C1 segment of cervical spinal cord (tissue), 14 donors: ENCODE measurements at places on chromosomes 4 and X.

- DNase-seq: no peak
These were observed 369.9 kb upstream of the NR3C2 start for GRCh38 chr4:148812101-148812500.

- DNase-seq: no peak
These were observed 33.9 kb upstream of the PLK4 start for GRCh38 chr4:127846765-127847164.

- DNase-seq: no peak
These were observed 69.9 kb upstream of the BRS3 start for GRCh38 chrX:136417806-136418205.

DNA sequence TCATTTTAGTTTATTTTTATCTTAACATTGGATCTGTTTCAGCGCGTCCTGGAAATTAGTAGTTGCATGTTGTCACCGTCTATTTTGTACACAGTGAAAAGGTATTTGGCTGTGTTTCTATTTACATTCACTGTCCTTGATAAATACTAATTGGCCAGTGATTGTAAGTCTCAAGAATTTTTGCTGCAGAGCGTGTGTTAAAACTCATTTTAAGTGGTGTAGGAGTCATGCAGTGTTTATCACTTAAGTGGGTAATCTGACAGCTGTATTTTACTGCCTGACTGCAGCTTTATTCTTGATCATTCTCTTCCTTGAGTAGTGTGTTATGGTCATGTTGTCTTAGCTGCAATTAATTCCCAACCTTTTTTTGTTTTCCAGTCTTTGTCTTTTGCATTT lies 9.8 kb downstream of the GUCY1A1 start:
- DNase-seq: no peak

DNA sequence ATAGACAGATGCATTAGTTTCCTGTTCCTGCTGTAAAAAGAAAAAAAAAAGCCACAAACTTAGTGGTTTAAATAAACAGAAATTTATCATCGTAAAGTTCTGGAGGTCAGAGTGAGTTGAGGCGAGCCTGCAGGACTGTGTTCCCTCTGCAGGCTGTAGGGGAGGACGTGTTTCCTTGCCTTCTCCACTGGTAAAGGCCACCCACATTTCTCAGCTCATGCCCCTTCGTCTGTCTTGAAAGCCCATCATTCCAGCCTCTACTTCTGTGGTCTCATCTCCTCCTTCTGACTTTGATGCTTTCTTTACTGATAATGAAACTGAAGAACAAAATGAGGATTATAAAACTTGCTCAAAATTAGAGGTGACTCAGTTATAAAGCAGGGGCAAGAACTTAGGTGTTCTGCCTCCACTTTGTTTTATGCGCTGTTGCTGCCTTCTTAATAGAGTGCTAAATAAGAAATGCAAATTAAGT lies 143.0 kb downstream of the STIM2 start:
- no peak for DNase-seq

- no peak for DNase-seq
These were observed 75.6 kb upstream of the DYNLT3 start for GRCh38 chrX:37922928-37923327.

GRCh38 chr4:16926214-16926613 lies 27.8 kb upstream of the LDB2 start:
- DNase-seq: no peak

GRCh38 chr4:22339491-22339890 lies 176.4 kb downstream of the ADGRA3 start:
- no peak for DNase-seq

- DNase-seq: no peak
These were observed 2.4 kb upstream of the HGFAC start for GRCh38 chr4:3439391-3439790.

DNA sequence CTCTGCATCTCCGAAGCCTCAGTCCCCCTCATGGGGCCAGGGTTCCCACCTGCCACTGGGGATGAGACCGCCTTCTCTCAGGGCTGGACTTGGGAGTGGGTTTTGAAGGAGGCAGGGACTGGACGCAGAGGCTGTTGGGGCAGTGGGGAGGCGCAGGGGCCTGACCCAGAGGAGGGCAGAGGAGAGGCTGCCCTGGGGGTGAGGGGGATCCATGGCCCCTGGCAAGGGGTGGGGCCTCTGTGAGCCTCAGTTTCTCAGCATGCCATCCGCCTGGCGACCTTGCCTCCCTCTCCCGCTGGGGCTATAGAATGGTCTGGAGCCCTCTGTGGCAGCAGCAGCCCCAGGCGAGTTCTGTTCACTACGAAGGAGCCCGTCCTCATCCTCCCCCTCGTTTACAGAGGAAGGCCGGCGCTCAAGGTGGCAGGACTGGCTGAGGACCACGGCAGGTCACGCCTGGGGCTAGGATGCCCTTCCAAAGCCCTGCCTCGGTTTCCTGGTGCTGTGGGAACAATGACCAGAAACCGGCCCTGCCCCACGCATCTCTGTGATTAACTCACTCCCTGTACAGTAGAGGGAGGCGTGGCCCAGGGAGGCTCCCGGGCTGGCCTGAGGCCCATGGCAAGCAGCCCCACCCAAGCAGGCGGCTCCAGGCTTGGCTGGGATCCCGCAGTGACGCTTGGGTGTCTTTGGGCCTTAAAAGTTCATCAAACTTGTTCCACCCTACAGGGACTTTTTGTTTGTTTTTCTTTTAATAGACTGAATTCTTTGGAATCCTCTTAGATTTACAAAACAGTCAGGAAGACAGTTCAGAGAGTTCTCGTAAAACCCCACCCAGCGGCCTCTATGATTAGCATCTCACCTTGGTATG lies 16.0 kb upstream of the SH3TC1 start:
- no peak for DNase-seq

DNA sequence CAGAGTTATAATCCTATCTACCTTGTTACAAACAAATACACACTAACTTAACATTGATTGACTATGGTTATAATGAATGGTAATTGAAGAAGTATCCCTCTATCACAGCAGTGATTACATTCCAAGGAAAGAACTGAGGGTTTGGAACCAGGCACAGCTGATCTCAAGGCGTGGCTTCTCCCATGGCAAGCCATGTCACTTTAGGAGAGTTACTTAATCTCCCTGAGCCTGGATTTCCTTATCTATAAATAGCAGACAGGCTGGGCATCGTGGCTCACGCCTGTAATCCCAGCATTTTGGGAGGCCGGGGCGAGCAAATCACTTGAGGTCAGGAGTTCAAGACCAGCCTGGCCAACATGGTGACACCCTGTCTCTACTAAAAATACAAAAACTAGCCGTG lies 25.6 kb downstream of the SORBS2 start:
- no peak for DNase-seq
